A172 (cell line): ENCODE measurements at places on chromosomes 1 and 21. TPM values are rescaled to one million over a fixed set of nuclear protein-coding genes. Genes with fewer than 3 reads are reported as not detected.
A peak's percentile ranks its signal among the peaks of the same experiment; 100 is the strongest.

GRCh38 chr1:206117151-206117948 is at the start of gene AVPR1B:
AVPR1B (minus strand) TSS chr1:206117388; CDS start chr1:206116890, 498 bp downstream.
- peak; percentile 18 for DNase-seq

- DNase-seq: peak; percentile 89
Observed at GRCh38 chr1:96416111-96416595, 305.4 kb upstream of the PTBP2 start.

GRCh38 chr1:25978403-25978802 is 19.5 kb downstream of the PAFAH2 start:
- no peak for DNase-seq

BECN2 gene
- not detected in 2 replicates for total RNA-seq

HSD3B2 gene
- not detected in 2 replicates for total RNA-seq

DNA sequence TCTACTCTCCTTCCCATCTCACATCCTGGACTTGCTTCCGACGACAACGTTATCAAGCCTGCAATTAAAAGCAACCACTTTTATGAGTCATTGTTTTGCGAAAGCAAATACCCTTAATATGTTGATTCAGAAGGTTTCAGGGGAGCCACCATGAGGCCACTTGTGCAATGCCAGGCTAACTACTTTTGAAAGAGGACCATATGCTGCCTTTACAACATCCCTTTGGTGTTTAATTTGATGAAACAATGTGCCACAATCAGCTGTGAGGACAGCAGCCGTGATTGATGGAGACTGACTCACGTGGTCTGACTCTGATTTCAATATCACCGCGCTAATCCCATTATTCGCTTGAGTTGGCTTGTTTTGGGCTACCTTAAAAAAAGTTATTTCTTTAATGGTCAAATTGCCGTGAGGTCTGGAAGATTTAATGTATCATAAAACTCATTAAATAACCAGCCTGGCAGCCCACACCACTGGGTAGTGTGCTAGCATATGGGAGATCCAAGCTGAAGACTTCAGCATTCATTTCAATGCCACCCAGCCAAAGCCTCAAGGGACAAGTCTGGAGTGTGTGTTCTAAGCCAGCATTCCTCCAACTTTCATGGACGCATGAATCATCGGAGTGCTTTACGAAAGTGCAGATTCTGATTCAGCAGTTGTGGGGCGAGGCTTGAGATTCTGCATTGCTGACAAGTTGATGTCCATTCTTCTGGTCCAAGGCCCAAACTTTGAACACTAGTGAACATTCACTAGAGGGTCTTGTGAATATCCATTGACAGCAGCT is 73.3 kb upstream of the PAXBP1 start:
- peak; percentile 68 for DNase-seq

GRCh38 chr1:233022246-233022645 is 71.8 kb downstream of the NTPCR start:
- no peak for DNase-seq
